ENCODE measurements at places on chromosomes 3 and 15.

DNA sequence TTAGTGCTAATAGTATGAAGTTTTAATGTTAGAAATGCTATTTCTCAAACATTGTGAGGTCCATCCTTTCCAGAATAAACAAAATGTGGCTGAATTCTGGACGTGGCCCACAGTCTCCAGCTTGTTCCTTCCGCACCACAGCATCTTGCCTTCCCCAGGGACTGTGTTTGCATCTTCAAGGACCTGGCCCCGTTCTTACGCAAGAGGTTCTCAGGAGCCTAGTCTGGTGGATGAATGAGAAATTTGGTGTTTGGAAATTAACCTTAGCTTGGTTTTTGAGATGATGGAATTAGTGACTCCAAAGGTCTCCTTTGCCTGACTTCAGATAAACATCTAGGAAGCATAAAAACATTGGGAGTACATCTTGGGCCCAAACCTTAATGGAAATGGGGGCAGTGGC, 18.1 kb downstream of the SYNPR start:
- DNase-seq = no peak

DNA sequence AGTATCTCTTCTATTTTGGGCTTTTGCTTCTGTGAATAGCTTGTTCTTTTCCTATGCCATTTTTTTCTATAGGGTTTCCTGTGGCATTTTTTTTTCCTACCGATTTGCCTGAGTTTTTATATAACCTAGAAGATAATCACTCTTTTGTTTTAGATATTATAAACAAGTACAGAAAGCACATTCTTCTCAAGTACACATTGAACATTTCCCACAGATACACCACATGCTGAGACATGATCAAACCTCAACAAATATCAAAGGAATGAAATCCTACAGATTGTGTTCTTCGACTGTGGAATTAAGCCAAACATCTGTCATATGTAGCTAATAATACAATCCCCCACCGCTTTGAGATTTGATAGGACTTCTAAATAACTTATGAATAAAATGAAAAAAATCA, 9.1 kb upstream of the FEM1B start:
- no peak for DNase-seq

- no peak for DNase-seq
Observed at GRCh38 chr15:67175643-67176071, 78.8 kb downstream of the AAGAB start.

- DNase-seq = no peak
Observed at GRCh38 chr15:94239474-94239873, 8.1 kb downstream of the MCTP2 start.

- DNase-seq = no peak
Observed at GRCh38 chr3:69403454-69403853, 17.6 kb upstream of the FRMD4B start.

GRCh38 chr3:193345431-193345830, 33.1 kb downstream of the ATP13A5 start:
- no peak for DNase-seq

- DNase-seq = no peak
Observed at GRCh38 chr3:198092276-198092675, 132.3 kb downstream of the LMLN start.

- DNase-seq = no peak
Observed at GRCh38 chr3:178112134-178112533, 424.1 kb upstream of the KCNMB2 start.

DNA sequence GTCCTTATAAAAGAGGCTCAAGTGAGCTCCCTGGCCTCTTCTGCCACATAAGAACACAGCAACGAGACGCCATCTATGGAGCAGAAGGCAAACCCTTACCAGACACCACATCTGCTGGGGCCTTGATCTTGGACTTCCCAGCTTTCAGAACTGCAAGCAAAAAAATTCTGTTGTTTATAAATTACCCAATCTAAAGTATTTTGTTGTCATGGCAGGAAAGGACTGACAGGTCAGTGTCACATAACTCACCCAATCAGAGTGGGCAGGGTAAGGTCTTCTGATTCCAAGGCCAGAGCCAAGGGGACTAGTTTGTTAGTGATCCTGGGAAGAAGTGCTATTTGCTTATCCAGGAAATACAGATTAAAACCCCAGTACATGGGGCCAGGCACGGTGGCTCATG, 98.9 kb downstream of the HMG20A start:
- no peak for DNase-seq

DNA sequence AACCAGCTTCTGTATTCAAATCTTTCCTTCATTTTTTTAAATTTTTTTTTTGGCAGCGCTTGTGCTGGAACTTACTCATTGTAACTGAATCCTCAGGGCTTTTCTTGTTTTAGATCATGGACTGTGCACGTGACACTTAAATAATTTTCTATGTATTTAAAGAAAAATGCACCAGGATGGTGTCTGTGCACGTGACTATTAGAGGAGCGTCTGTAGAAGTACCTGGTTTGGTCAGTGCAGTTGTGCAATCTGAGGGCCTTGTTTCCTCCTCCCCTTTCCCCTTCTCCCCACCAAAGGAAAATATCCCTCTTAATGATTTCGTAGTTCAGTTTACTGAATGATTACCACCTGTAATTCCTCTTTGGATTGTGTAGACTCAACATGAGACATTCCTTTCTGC, 31.3 kb downstream of the EDEM1 start:
- no peak for DNase-seq

Data from NCI-H748 treated with DMSO at 0.1 percent for 48 hours (cell line).